CD4-positive, alpha-beta T cell treated with Interferon gamma for 1 hour (primary cell): ENCODE measurements at places on chromosomes 4 and X.
A peak's percentile ranks its signal among the peaks of the same experiment; 100 is the strongest.

DNA sequence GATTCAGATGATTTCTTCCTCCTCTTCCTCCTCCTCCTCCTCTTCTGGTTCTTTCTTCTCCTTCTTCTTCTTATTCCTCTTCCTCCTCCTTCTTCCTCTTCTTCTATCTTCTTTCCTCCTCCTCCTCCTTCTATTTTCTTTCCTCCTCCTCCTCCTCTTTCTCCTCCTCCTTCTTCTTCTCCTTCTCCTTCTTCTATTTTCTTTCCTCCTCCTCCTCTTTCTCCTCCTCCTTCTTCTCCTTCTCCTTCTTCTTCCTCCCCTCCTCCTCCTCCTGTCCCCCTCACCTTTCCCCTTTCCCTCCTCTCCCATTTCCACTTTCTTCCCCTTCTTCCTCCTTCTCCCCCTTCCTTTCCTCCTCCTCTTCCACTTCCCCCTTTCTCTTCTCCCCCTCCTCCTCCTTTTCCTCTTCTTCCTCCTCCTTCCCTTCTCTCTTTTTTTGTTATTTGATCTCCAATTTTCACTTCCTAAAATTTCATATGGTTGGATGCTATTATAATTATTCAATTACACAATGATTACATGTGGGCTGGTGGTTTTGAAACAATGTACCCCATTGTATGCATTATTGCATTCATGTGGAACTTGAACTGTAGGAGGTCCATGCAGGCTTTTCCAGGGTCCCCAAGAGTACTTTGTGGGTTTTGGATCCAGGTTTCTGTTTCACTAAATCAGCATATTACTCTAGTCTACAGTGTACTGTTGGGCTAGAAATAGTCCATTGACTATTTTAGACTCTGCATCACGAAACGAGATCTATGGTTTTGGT lies 68.1 kb downstream of the SORBS2 start:
- no peak for DNase-seq

DNA sequence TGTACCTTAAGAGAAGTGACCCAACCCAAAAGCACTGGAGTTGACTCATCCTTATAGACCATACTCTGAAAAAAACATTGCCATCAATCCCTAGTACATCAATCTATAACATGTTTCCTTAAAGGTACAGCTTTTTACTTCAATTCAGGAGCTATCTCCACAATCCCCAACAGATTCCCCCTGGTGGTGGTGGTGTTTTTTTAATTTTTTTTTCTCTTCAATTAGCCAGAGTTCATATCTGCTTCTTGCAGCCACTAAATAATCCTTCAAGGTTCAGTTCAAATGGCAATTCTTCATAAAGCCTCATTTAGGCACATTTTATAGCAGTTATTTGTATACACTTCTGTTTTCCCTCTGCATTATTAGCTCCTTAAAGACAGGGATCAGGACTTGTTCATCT lies 60.7 kb upstream of the KDR start:
- DNase-seq: no peak

- no peak for DNase-seq
These were observed 138.8 kb downstream of the CPZ start for GRCh38 chr4:8731364-8731763.

DNA sequence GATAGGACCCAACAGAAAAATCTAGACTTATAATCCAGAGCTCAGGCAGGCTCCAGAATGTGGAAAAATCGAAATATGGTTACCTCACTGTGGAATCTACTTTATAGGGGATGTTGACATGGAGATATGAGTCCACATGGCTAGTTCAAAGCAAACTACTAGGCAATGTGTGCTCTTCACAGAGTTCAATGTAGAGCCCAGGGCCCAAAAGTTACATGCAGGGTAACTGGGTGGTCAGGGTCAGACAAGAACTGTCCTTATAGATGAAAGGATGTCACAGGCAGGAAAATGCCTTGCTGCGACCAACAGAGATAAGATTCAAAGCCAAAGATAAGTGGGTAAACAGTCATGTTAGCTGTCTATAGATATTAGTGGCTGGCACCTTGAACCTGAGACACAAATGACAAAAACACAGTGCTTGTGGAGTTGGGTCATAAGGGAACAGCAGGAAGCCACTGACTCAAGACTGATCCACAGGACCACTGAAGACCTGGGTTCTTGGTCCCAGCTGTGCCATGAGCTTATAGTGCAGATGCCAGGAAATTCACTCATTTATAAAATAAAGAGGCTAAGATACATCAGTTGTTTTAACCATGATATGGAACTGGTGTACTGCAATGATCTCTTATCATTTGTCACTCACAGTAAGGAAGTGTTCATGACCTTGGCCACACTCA lies 101.7 kb upstream of the MBNL3 start:
- no peak for DNase-seq

- DNase-seq: no peak
These were observed 648.8 kb downstream of the SPOCK3 start for GRCh38 chr4:166585491-166585890.

- no peak for DNase-seq
These were observed 15.1 kb downstream of the SMS start for GRCh38 chrX:21955403-21956189.

- DNase-seq: no peak
These were observed 238.6 kb downstream of the DCTD start for GRCh38 chr4:182678590-182678989.

- DNase-seq: no peak
These were observed 102.8 kb downstream of the RTL5 start for GRCh38 chrX:72028701-72029470.

GRCh38 chr4:55033296-55033695 lies 92.1 kb downstream of the KDR start:
- no peak for DNase-seq

GRCh38 chr4:121633653-121634052 lies 63.1 kb downstream of the ANXA5 start:
- DNase-seq: no peak

GRCh38 chrX:13742397-13743176 lies 8.0 kb downstream of the OFD1 start:
- peak; percentile 62 for DNase-seq

- peak; percentile 69 for DNase-seq
These were observed 9.4 kb downstream of the TMEM187 start for GRCh38 chrX:153981771-153982533.

DNA sequence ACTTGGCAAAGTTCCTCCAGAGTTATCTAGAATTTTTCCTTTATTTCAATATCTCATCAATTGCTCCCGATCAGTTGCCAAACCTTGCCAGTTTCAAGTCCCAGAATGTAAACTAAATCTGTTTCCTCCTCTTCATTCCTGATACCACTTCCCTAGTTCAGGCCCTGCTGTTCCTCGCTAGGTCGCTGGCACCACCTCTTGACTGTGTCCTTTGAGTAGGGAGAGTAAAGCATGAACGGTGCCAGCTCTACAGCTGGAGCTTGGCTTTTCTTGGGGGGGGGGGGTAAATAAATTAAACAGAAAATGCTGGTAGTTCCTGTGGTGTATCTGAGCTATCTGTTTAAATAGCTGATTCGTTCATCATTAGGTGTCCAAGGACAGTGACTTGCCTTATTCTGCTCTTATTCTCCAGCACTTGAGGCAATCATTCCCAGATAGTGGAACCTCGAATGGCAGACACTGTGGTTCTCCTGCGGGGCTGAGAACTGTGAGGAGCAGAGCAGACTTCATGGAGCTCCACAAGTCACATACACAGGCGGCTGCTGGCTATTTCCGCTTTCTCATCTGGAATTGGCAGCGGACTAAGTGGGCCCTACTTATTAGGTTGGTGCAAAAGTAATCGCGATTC lies 168.3 kb upstream of the FAT1 start:
- DNase-seq: no peak

- no peak for DNase-seq
These were observed 21.1 kb downstream of the HTRA3 start for GRCh38 chr4:8290701-8290970.

- no peak for DNase-seq
These were observed 465 bp downstream of the HAUS7 start for GRCh38 chrX:153469811-153470410.

- no peak for DNase-seq
These were observed 95.9 kb upstream of the TRPC3 start for GRCh38 chr4:122047456-122048425.

DNA sequence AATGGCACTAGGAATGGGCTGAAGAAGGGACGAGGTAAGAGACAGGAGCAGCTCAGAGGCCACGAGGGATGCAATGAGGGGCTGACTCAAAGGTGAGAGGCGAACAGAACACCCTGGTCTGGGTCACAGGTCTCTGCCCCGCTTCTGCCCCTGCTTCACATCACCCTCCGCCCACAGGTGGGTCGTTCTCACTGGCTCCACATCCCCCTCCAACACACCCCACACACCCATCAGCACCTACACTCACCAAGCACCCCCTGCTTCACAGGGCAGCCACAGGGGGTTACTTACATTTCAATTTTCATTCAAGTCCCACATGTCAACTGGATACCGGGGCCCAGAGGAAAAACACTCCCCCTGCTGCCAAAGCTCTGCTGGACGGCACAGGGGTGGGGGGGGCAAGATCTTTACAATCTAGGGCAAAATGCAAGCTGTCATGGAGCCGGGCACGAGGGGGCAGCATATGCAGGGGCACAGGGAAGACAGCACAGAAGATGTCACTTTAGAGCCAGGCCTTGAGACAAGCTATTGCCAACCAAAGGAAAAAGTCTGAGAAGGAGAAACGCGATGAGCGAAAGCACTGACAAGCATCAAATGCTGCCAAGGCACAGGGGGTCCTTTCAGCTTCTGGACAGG lies 94.0 kb downstream of the AFAP1 start:
- DNase-seq: no peak

- no peak for DNase-seq
These were observed 707.1 kb upstream of the SLIT2 start for GRCh38 chr4:19544446-19545125.

GRCh38 chr4:16253127-16253960 lies 27.1 kb upstream of the TAPT1 start:
- DNase-seq: no peak

GRCh38 chrX:70754169-70754848 lies 154.2 kb downstream of the TEX11 start:
- DNase-seq: no peak

- DNase-seq: no peak
These were observed 186.1 kb upstream of the CASK start for GRCh38 chrX:42109428-42109827.

DNA sequence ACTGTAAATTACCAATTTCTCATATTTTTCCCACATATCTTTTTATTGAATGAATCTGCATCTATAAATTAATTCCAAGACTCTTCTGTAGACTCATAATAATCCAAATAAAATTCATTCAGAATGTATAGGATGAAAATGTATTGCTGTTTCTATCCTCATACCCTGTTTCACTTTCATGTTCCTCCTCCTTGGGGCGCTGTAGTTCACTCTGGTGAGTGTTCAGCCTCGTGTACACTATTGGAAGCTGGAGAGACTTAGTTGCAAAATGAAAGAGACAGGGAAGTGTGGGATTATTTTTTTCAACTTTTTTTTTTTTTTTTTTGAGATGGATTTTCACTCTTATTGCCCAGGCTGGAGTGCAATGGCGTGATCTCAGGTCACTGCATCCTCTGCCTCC lies 296.1 kb downstream of the TLL1 start:
- no peak for DNase-seq

DNA sequence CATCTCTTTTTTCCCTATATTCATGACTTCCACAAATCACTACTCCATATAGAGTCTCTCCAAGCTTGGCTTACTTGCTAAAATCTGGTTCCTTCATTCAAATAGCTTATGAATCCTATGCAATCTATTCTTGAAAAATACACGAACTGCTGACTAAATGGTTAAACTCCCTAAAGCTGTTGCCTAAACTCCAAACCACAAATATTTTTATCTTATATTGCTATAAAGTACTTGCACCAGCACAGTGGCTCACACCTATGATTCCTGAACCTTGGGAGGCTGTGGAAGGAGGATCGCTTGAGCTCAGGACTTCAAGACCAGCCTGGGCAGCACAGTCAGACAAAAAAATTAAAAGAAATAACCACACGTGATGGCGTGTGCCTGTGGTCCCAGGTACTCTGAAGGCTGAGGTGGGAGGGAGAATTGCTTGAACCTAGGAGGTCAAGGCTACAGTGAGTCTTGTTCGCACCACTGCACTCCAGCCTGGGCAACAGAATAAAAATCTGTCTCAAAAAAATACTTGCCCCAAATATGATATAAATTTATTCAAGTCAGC lies 2.2 kb downstream of the FBXO8 start:
- no peak for DNase-seq

DNA sequence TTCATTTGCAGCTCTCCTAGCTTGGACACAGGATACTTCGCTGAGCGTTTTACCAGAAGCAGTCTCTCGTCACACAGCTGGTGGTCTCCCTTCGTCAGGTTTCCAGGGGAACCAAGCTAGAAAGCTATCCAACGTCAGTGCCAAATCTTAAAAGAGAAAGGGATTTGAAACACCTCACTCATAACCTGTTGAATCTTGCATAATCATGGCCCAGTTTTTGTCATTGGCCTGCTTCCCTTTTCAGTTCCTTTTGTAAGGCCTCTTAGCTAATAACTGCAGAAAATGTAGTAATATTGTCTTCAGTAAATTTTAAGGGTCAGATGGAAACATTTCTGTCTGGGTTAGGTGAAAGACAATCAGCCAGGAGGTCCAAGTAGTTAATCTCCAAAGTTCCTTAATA lies 22.0 kb downstream of the RAB39B start:
- no peak for DNase-seq

DNA sequence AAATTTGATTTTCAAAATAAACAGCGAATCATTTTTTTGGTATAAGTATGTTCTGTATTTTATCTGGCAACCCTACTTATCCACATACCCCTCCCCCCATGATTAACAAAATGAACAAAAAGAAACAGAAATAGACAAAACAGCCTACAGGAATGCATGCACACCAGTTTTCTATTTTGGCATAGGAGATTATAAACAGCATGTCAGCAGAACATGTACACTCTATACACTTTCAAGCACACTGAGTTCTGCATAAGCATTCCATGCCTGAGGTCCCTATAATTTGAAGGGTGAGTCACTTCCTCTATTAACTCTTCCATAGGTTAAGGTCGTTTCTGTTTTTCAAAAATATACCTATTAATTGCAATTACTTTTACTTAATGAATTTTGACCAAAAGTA lies 28.0 kb upstream of the ZNF280C start:
- DNase-seq: no peak

DNA sequence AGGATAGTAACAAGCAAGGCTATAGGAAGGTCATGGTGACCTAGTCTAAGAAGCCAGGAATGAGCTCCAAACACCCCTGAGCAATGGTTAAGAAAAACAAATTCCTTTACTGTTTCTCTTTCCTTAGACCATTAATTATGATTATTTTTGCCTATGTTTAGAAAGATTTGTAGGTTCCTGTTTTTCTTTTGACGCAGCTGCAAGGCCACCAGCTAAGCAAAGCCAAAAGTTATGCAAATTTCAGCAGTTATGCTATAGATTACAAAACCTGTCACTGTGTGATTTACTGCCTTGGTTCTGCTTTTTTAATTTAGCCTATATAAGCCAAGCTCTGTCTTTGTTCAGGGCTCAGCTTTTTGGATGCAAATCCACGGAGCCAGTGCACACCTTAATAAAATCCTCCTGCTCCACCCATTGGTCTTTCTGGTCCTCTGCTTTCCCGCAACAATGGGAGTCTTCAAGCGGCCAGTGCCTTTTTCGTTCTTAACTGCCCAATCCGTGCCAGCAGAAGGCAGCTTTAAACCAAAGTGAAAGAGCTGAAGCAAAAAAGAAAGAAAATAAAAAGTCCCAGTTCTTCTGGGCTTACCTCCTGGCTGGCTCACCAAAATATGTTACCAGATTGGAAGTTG lies 1.4 kb upstream of the CEP135 start:
- peak; percentile 45 for DNase-seq
